ENCODE measurements at places on chromosomes 2 and 18.

- DNase-seq, result no peak
Measured at GRCh38 chr2:106941372-106941993, 55.5 kb upstream of the ST6GAL2 start.

DNA sequence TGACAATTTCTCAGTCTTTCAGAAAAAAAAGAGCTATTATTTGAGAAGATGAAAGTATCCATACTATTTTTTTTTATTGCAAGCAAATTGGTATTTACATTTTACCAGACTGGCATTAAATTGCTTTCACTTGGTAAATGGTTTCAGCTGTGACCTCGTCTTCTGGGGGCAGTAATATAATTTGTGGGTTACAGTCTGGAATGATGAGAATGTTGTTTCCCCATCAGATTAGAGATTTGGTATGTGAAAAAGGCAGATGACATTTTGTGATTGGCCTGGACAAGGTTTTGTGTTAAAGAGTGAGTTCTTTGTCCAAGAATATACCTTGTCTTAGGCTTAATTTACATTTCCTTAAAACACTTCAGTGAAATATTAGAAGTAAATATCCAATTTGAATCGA, 390.1 kb upstream of the ST6GAL2 start:
- DNase-seq, result peak; percentile 26

- DNase-seq, result no peak
Measured at GRCh38 chr18:44778788-44779187, 98.1 kb downstream of the SETBP1 start.

GRCh38 chr2:3595985-3596384, 1.1 kb downstream of the COLEC11 start:
- DNase-seq, result no peak

DNA sequence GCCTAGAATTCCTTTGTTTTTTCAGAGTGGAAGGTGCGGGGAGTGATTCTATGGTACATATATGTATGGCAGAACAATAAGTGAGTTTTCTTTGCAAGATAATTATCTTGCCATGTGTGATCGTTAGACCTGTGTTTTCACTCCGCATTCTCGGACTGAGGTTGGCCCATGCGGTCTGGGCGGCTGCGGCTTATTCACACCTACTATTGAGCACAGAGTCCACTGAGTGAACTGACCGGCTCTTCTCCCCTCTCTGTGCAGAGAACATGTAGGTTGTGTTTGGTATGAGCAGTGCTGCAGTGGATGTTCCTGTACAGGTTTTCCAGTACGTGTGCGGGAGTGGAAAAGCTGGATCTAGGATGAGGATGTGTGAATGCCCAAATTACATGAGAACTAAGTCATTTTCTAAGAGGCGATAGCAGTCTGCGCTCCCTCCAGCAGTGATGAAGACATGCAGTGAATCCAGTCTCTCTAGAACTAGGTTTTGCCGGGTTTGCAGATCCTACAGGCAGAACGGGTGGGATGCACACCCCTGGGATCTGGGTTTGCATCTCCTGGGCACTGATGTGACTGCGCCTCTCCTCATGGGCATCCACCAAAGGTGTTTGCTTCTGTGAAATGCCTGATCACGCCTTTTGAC, 27.1 kb downstream of the MTERF4 start:
- no peak for DNase-seq

DNA sequence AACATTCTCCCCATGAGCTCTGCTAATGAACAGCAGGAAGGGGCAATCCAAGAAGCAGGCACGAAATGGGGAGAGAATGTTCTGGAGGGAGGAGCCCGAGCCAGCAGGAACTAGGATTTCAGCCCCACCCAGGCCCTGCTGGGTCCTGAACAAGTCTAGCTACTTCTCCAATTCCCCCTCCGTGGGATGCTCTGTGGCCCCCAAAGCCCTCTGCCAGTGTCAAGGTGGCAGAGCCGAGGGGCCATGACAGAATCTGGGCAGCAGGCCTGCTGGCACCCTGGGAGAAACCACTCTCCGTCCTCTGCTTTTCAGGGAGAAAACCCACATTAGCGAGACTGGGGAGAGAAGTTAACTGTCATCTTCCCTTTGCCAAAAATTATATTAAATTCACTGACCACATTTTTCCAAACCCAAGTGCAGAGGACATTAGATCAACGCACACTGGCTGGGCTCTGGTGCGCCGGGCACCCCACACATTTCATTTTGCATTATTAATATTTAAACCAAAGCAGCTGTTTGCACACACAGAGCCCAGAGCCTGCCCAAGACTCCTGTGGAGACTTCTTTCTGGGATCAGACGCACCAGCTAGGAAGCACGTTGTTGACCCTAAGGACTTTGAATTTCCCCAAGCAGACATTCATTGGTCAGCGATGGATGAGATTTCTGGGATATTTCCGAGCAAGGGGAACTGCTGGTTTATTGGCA, 80.2 kb upstream of the PKDCC start:
- no peak for DNase-seq

DNA sequence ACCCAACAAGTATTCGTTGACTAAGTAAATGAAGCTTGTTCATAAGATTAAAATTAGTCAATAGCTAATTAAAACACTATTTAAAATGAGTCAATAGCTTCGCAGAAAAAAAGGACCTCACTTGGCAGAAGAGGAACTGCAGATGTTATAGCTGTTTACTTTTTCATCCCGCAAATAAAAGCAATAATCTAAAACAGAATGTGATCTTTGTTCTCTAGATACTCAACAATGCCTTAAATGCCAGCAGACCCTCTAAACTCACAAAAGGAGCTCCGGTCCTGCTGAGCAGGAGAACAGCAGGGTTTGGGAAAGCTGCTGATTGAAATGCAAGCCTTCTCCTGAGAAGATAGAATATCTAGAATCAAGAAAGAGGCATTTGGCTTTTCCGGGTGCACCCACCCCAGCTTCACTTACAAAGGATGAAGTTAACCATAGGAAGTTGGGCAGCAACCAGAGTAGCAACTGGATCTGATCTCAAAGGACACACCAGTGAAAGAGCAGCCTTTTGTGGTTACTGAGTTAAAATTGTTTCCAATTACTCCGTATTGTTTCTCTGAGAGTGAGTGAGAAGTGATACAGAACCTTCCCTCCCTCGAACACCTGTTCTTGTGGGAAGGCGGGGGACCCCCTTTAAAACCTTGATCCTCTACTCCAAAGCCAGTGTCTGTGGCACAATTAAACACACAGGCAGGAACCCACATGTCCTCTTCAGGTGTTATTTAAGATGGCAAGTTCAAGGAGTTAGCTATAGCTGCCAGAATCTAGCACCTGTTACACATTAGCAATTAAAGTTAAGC, 6.8 kb downstream of the CCBE1 start:
- DNase-seq, result no peak

DNA sequence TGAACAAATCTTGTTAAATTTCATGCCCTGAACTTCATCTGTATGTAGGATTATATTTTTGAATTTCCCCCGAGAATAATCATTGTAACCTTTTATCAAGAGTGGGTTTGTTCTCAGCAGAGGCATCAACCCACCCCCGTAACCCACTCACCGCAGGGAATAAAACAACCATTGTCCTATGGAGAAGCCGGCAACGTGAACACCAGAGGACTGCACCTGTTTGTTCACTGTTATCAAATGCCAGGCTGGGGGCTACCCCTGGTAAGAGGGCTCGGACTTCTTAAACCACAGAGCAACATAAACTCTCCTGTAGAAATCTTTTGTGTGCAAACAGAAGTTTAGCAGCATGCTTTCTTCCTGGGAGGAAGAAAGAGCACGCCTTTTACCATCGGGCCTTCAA, 610.4 kb downstream of the ERBB4 start:
- DNase-seq, result no peak

DNA sequence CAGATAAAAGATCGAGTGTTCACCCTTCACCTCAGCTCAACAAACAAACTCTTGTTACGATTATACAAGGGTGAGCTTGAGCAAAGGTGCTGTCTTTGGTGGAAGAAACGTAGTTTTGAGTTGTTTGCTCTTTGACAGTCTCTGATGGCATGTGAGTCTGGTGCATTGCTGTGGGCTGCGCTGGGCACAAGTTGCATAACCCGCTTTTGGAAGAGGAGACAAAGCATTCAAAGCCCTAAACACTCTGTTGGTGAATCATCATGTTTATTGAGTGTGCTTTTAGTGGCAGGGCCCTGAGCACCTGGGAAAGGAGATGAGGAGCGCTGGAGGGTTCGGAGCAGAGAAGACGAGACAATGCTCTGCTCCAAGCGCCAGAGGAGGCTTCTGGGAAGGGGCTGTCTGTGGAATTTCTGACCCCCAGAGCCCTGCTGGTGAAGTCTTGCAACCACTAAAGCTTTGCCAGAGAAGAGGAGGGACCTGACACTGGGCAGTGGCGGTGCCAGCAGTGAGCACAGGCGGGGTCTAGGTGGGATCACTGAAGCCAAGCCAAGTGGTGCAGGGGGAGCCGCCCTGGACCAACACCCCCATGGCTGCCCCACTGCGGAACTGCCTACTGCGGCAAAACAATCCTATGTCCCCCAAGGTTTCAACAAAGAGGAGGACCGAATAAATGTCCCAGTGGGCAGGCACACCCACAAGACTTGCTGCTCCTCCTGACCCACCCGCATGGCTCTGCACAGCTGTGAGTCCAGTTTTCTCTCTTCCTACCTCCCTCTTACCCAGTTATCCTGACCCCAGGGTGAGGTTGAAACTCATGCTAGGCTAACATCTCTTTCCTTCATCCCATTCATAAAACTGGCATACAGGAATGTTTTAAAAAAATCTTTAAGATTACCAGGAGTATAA, 64.0 kb downstream of the TNFRSF11A start:
- no peak for DNase-seq

- peak; percentile 62 for DNase-seq
Measured at GRCh38 chr2:28296243-28296642, 96.4 kb upstream of the FOSL2 start.

GRCh38 chr2:171228826-171229225, 68.1 kb upstream of the TLK1 start:
- no peak for DNase-seq

GRCh38 chr2:8394569-8395359, 287.1 kb upstream of the ID2 start:
- no peak for DNase-seq

DNA sequence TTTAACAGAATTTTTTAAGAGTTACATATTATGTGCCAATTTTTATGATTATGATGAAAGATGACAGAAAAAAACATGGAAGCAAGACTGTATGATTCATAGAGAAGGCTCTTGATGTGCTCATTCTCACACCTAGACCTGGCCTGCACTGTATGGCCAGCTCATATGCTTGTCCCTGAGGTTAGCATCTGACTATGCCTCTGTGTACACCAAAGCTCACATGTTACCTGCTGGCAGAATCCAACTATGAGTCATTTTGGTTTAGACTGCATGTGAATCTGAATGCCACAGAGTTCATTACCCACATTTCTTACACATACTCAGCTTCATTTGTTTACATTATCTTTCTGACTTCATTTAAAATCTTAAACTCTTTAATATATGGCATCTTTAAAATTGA, 139.0 kb downstream of the DSC3 start:
- no peak for DNase-seq

DNA sequence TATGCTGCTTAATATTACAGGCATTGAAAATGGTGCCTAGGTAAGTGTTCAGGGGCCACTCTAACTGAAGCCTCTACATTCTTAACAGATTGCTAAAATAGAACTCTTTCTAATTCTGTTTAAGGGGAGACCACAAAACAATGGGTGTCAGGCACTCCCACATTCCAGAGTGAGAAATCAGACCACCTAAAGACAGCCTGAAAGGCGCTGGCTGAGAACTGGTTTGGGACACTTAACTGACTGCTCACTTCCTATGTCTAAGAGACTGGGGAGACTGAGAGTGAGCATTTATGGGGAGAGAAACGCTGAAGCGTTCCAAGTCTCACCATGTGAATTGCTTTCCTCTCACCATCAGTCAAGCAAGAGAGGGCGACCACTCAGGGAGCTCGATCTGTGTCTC, 108.8 kb upstream of the ITGB6 start:
- DNase-seq, result peak; percentile 49

DNA sequence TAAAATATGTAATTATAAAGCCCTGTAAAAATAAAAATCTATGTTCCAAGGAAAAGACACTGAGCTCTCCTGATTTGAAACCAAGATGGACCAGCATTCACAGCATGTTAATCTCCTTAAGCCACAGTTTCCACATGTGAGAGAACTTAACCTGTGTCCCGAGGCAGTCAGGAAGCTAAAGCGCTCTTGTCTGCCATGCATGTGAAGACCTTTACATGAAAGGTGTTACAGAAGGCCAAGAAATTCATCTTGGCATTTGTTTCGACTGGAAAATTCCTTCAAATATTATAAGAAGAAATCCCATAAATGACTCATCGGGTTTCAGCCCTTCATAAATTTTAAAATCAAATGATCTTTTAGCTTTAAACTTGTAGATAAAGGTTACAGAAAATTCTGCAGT, 328.6 kb downstream of the CDH2 start:
- no peak for DNase-seq

DNA sequence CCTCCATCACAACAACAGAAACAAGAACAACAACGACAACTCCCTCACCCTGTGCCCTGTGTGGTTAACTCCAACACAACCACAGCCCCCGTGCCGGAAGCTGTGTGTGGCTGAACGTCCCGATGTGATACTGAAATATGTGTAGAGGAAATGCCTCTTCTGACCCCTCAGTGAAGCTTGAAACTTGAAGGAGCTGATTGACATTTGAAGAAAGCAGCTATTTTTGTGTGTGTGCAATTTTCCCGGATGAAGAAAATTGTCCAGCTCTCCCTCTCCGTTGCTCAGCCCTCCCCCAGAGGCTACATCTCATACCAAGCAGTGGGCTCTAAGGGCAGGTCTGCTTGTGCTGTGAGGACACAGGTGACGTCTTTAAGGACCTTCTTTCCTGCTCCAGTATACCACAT, 173.8 kb downstream of the ICOS start:
- no peak for DNase-seq

DNA sequence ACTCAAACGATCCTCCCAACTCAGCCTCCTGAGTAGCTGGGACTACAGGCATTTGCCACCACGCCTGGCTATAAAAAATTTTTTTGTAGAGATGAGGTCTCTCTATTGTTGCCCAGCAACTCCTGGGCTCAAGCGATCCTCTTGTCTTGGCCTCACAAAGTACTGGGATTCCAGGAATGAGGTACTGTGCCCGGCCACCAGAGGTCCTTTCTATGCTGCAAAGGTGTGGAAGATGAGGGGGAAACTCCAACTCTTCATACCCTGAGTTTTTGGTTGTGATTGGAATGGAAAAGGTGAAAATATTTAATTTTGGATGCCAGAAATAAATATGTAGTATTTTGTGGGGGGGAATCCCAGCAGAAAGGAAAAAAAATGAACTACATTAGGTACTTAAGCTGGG, 36.0 kb downstream of the MRPL33 start:
- no peak for DNase-seq

DNA sequence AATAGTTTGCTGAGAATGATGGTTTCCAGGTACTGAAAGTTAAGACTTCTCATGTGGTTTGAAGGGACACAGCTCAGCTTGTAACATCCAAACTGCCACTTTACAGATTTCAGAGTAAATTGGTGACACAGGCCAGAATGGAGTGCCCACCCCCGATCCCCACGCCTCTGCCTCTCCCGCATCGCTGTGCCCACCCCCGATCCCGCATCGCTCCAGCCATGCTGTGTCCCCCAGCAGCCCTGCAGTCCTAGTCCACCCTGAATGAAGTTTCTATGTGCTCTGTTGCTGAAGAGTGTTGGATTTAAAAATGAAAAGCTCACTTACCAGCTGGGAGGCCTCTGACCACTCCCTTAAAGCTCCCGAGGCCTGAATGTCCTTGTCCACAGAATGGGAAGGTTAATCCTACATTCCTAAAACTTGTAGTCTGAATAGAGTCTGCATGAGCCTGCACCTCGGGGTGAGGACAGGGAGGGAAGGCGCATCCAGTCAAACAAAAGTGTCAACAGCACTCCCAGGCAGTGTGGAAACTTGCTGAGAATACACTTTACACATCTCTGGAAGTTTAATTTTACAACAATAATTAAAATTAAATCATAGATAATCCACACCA, 176.4 kb upstream of the ID2 start:
- DNase-seq, result no peak

- no peak for DNase-seq
Measured at GRCh38 chr18:76363436-76364120, 131.5 kb downstream of the ZNF516 start.

Measured in HS-27A (cell line).